ENCODE measurements at places on chromosomes 12 and 14.

- DNase-seq = peak; percentile 36
These were observed 27.4 kb upstream of the STON2 start for GRCh38 chr14:81427348-81428058.

- DNase-seq = no peak
These were observed 13.7 kb downstream of the KTN1 start for GRCh38 chr14:55593698-55594097.

GRCh38 chr14:59918824-59919569 lies 947 bp upstream of the LRRC9 start:
- DNase-seq = no peak

DNA sequence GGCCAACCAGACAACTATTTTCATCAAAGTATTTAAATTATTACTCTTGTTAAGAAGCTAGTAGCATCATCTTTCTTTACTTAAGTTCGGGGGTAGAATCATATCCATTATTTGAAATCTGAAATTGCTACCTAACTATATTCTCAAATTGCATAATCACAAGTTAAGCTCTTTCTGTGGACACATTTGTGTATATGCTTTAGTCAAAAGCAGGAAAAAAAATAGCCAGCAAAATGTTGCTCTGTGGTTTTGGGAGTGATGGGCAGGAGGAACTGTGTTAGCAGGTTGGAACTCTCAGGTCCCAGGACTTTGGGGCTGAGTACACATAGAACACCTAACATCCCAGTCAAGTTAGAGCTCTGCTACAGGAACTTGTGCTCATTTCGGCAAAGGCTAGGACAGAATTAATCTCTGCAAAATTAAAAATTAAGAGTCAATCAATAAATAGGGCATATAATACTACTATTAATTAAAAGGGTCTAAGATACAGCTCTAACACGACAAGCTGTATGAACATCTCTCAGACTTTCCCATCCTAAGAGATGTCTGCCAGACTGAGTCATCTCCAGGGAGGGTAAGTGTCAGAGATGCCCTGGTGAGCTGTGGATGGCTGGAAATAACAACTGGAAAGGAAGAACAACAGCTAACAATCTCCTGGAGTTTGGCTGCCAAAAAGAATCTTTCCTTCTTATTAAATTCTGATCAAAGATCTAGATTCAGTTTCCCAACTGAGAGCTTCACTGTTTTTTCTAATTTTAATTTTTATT lies 203.5 kb upstream of the GZMB start:
- DNase-seq = no peak

DNA sequence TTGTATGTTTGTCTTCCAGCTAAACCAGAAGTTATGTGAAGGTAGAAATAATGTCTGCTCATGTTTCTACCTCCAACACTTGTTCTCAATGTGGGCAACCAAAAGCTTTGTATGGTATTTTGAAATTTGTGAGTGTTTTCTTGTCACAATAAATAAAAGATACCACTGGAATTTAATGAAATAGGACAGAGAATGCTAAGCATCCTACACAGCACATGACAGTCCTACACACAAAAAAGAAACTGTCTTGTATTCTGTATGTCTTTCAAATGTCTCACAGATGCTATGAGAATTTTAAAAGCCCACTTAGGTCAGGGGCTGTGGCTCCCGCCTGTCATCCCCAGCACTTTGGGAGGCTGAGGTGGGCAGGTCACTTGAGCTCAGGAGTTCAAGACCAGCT lies 68.9 kb downstream of the RALGAPA1 start:
- DNase-seq = no peak

DNA sequence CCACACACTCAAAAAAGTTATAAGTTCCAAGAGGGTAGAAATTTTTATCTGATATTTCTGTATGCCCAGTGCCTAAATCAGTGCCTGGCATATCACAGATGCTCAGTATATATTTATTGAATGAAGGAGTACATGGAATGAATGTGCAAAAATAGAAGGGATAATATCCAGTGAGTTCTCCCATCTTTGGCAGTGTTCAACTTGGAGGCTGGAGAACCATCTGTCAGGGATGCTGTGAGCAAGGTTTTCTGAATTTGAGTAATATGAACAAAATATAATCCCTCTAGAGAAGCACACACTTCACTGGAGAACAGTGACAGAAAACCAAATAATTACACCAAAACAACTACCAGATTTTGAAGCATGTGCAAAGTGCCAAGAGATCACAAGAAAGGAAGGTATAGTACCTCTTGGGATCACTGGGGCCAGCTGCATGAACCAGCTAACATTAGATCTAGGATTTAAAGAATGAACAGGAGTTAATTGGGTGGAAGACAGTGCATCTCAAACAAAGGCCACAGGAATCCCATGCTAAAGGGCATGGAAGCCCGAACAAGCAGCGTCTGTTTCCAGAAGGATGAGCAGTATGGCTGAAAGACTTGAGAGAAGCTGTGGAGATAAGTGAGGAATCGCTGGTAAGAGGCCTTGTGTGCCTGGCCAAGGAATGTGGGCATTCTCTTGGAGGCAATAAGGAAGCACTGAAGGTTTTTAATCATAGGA lies 11.5 kb downstream of the SLC8A3 start:
- no peak for DNase-seq

- no peak for DNase-seq
These were observed 85.7 kb upstream of the TBX3 start for GRCh38 chr12:114769634-114770033.

Data from HL-60 (cell line).